ENCODE measurements at places on chromosomes 11 and 22.
A peak's percentile ranks its signal among the peaks of the same experiment; 100 is the strongest.

GRCh38 chr11:64753019-64753379, 6.8 kb downstream of the PYGM start:
- no peak for DNase-seq

GRCh38 chr22:19994851-19995610, 21.6 kb downstream of the ARVCF start:
- DNase-seq, result no peak

DNA sequence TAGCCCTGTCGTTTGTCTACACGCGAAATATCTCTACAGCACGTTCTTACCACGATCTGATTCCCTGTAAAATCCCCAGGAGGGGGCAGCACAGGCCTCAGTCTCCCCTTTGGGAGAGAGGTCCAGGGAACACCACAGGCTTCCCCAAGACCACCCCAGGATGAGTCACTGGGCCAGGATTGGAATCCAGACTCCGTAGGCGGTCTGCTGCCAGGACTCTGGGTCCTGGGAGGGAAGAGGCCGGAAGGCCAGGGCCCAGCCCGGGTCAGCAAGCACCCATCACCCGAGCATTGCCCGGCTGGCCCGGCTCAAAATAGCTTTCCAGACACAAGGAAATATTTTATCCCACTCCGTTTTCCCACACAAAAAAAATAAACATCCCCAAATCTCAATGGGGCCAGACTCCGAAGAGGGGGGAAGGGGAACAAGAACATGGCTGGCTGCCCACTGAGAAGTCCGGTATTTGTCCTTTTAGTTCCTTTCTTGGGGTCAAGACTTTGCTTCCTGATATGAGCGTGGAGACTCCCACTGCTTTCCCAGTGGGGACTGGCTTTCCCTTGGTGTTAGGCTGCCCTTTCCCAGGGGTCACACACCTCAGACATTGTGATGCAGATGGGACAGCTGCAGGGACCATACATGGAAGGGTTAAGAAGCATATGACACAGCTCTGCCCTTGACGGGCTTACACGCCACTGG, 91.3 kb downstream of the LRRC32 start:
- DNase-seq, result no peak

GRCh38 chr11:59706518-59707285, 6.9 kb downstream of the OR10V1 start:
- DNase-seq, result peak; percentile 23

DNA sequence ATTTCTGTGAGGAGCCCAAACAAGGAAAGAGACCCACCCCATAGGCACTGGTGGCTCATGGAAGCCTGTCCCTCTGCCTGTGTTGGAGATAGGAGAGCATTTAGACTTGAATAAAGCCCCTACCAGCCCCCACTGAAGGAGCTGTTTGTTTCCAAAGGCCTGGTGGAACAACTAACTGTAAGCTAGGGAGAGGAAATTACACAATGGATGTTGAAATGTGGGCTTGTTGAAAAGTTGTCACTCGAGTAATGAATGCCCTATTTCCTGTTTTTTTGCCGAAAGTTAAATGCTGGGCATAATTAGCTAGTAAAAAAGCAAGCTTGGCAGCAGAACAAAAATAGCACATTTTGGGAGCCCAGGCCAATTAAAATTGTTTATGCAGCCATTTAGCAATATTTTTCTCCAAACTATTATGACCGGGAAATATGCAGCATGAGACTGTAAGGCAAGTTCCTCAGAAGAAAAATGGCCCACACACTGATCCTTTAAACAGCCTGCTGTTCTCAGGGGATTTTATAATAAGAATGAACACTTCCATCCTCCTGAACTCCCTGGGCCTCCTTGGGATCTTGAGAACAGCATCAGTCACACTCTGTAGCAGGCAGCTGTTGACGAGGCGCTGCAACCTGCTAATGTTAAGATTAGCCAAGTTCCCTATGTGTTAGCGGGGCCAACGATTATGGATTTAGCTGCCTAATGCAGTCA, 38.6 kb upstream of the LMO2 start:
- DNase-seq, result peak; percentile 80

DNA sequence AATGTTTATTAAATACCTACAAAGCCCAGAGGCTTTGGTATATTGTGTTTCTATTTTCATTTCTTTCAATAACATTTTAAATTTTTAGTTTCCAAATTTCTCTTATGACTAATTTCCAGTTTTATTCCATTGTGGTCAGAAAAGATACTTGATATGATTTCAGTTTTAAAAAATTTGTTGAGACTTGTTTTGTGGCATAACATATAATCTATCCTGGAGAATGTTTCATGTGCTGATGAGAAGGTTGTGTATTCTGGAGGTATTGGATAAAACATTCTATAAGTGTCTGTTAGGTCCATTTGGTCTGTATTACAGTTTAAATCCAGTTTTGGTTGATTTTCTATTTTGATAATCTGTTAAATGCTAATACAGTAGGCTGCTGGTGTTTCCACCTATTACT, 9.8 kb upstream of the RAG1 start:
- no peak for DNase-seq

GRCh38 chr11:90601261-90601660, 378.4 kb upstream of the CHORDC1 start:
- DNase-seq, result no peak
